OCI-M1 (cell line): ENCODE measurements at places on chromosomes 6 and 20.
A peak's percentile ranks its signal among the peaks of the same experiment; 100 is the strongest.

GRCh38 chr6:141486942-141487341 is 645.8 kb upstream of the GJE1 start:
- no peak for DNase-seq

DNA sequence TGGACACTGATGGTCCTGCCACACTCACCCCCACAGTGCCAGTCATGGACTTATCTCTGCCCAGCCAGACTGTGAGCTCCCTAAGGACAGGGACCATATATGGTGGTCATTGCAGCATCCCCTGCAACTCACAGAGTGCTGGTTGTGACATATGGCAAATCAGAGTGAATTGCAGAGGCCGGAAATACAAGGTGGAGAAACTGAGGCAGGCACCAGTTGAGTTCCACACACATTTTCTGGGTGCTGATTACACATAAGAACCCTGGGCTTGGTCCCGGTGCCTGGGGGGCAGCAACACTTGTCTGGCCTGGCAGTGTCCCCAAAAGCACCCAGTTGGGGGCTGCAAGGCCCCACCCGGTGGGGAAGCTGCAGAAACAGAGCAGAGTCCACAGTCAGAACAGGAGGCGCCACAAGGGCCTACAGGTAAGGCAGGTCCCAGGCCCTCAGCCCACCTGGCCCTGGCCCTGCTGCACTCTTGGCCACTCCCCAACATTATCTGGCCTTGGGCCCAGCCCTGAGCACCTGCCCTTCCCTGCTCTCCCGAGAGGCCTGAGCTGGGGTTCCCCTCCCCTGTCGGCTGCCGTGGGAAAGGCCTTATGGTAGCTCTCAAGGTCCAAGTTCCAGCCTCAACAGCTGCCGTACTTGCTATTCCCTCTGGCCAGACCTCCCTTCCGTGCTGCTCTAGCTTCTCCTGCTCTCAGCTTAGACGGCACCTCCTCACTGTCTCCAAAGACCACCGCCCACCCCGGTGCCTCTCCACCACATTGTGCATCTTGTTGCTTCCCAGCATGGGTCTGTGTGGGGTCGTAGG is 140.8 kb upstream of the PTPN1 start:
- no peak for DNase-seq

DNA sequence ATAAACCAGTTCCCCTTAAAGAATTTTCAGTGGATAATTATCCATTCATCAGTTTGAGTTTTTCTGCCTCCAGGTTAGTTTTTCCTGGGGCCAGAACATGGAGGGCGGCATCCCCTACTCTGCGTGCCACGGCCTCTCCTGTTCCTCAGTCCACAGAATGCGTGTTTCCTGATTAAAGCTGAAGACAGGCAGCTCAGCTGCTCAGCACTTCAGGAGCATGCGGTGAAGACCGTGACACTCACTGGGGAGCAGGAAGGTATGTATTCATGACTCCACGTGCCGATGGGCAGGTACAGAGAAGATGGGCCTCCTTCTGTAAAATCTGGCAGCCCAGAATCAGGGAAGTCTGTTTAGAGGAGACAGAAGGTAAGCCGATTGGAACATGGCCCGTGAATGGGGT is 2.0 kb upstream of the THBS2 start:
- no peak for DNase-seq

DNA sequence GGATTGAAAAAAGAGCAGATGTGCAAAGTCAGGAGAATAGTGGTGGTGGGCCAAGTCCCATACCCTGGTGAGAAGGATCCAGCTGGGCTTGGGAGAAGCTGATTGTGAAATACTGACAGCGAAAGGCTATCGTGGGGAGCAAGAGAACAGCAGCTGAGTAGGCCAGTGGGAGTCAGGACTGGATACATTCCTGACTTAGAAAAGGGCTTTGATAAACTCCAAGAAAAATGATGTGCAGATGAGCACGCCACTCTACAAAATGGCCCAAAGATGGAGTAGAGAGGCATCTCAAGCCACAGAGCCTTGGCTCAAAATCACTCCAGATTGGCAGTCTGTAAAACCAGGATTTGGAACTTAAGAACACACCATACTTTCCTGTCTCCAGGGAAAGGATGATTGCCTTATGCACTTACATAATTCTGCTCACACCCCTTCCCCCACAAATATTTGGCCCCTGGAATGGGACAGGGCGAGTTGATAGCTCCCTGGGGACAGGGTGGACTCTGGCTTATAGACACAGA is 578.7 kb downstream of the MAFB start:
- no peak for DNase-seq

- DNase-seq = no peak
Measured at GRCh38 chr6:153149891-153150290, 18.8 kb upstream of the RGS17 start.

DNA sequence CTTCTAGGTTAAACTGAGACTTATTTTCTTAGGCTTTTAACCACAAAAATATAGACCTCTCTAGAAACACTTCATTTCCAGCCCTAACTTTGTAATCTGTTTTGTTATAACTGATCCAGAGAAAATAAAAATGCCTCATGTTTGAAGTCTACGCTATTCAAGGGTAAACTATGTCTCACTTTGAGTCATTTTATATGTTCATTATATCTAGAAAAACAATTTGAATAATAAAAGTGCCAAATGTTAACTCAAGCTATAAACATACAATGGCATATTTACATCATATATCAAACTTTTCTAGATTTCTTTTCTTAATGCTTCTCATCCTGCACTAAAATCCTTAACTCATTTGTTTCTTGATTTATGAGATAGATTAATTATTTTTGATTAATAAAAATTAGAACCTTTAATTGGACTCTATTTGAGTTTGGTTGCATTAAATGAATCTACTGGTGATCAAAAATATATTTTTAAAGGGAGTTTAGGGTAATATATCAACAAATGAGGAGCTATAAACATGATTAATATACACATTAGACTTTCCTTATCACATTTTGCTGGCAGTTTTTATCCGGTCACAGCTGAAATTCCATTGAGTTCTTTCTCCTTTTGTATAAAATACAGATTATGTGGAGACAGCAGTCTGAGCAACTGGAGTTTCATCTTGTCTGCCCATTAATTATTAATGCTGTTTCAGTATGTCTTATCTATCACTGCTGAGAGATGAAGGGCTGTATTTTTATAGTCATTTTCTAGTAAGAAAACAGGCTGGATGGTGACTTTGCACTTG is 246.5 kb downstream of the TBX18 start:
- DNase-seq = no peak

DNA sequence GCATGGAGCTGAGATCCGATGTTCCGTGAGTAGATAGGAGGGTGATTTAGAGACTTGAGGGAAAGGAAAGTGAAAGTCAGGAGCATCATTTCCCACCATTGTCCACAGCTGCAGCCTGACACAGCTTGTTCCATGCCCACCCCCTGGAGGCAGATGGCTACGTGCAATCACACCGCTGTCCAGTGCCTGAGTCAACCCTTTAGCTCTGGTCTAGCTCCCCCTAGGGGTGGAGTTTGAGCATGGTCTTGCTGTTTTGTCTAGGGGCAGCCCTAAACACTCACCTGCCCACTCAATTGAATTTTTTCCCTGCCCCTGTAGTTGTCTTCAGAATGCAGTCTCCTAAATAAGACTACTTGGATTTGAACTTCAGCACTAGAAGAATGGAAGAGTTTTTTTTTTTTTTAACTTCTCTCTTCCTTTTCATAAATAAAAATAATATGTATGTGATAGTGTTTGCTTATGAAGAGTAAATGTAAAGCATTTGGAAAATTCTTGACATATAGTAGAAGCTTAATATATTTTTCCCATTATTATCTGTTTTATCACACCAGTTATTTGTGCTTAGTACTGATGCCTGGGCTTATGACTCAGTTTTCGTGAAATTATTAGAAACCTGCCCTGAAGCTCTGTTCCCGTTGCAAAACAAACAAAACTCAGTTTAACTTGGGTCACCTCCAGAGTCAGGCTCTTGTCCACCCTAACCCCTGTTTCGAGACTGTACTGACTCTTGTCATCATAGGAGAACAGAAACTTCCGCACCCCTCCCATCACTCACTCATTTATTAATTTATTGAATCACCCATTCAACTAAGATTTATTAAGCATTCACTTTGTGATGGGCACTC is 814.8 kb downstream of the MAFB start:
- peak; percentile 81 for DNase-seq

GRCh38 chr6:50214937-50215336 is 165.2 kb upstream of the DEFB112 start:
- no peak for DNase-seq

DNA sequence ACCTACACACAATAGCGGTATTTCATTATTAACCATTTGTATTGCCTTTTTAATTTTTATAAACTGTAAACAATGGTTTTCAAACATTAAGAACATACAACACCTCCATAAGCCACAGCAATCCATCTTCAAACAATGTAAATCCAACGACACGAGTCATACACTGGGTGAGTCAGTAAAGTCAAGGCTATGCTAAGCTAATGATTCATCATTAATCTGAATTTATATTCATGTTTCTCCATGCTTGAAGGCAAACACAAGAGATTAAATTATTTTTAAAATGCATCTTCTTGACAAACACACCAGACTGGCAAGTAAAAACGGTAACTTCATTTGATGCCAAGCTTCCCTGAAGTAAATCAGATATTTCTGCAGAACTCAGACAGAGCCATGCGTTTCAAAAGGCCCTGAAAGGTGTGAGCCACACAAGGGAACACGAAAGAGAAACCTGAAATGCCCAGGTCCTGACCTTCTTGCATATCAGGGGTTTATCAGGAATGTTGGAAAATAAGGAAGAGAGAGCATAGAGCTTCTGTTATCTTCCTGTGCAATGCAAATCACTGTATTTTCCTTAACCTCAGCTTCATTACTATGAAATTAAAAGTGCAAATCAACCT is 162.5 kb downstream of the ALDH8A1 start:
- DNase-seq = no peak

DNA sequence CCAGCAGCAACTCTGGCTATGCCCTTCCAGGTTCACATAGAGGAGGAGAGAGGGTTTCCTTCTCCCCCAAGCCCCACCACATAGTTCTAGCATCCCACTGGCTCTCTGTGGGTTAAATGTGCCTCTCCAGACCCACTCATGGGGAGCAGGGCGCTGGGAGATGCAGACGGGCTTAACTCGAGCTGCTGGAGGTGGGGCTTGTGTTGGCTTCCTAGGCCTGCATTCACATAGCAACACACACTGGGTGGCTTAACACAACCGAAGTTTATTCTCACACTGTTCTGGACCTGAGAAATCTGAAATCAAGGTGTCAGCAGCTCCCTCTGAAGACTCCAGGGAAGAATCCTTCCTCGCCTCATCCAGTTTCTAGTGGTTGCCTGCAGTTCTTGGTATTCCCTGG is 33.6 kb downstream of the SLC2A10 start:
- DNase-seq = no peak

- DNase-seq = peak; percentile 64
Measured at GRCh38 chr6:95280686-95281273, 296.6 kb upstream of the MANEA start.

- no peak for DNase-seq
Measured at GRCh38 chr20:2333821-2334220, 38.0 kb downstream of the TGM3 start.

DNA sequence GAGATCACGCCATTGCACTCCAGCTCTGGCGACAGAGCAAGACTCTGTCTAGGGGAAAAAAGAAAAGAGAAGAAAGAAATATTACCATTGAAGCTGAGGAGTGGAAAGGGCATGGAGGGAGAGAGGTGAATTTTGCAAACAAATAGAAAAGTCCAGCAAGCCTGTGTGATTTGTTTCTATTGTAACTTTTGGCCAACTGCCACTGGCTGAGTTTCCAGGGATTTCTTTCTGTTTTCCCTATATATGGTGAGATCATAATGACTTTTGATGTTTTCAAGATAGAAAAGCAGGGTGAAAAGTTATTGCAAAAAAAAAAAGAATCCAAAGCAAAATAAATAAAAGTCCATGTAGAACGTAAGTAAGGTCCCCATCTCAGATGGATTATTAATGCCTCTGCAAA is 184.2 kb upstream of the RALGAPA2 start:
- no peak for DNase-seq

GRCh38 chr6:120262354-120262753 is 912.8 kb upstream of the MAN1A1 start:
- peak; percentile 23 for DNase-seq

DNA sequence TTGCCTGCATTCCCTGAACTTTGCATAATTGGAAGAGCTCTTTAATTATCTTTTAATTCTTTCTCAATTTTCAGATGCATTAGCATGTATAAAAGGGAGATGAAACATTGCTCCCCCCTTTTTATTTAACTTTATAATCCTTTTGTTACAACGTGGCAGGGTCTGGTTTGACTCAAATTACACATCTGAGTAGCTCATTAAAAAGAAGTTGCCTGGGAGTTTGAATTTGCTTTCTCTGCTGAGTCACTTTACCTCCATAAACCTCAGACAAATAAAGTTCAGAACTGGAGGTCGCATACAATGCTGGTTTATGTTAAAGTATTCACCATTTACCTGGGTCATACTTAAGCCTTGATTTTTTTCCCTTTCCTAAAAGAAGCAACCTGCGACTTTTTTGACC is 495.2 kb downstream of the PREX1 start:
- DNase-seq = no peak

GRCh38 chr6:24851086-24851485 is 52.4 kb upstream of the ARMH2 start:
- DNase-seq = no peak

DNA sequence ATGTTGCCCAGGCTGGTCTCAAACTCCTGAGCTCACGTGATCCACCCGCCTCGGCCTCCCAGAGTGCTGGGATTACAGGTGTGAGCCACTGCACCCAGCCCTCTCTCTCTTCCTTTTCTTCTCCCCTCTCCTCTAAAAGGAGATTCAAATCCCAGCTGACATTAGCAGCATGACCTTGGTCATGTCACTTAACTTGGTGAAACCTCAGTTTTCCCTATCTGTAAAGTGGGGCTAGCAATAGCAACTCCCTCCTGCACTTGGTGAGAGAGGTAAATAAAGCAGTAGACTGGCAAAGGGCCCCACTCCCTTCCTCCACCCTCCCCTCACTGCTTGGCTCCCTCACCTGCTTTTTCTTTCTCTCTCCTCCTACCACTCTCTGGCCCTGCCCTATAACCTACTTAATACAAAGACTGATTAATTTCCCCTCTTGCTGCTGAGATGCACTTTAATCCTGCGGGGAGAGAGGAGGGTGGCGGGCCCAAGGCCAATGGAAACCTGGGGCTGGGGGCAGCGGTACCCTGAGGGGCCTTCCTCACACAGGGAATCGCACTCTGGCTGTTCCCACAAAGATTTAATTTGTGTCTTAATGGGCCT is 54.2 kb upstream of the ZFAND3 start:
- DNase-seq = no peak
